ENCODE measurements at places on chromosomes 5 and 9. TPM values are rescaled to one million over a fixed set of nuclear protein-coding genes. Genes with fewer than 3 reads are reported as not detected.
A peak's percentile ranks its signal among the peaks of the same experiment; 100 is the strongest.

DNA sequence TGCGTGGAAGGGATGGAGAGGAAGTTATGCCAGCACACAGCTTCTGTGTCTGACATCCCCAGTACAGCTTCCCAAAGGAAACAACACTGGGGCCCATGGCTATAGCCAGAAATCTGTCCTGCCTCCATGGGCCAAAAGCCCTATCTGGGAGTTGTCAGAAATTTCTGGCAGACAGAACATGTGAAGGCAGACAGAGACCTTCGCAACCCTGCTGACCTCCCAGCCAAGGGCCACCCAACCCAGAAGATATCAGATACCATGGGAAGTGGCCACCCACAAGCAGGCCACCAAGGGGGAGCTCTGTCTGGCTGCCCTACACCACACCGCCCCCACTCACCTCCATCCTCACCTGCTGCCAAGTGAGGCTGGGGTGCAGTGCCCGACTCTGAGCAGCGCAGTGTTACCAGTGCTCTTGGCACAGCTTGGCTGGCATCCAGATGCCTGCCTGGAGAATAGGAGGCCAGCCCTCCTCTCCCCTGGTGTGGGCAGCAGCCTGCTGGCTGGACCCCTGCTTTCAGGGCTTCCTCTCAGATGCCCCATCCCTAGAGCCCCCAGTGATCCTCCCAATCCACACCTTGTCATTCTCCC lies 61.6 kb upstream of the NEURL1B start:
- DNase-seq: no peak
- no peaks in the 10 kb centered on the region for H3K4me1 ChIP-seq
- no peaks in the 10 kb centered on the region for H3K36me3 ChIP-seq
- H3K4me3 ChIP-seq: no peak overlapping the region

- H3K27me3 ChIP-seq: no peaks in the 10 kb centered on the region
- H3K27ac ChIP-seq: no peak overlapping the region
- H3K4me1 ChIP-seq: no peaks in the 10 kb centered on the region
- no peak overlapping the region for H3K4me3 ChIP-seq
These were observed 153.9 kb downstream of the FSTL4 start for GRCh38 chr5:133458435-133458834.

GRCh38 chr5:39302472-39302871 lies 61.8 kb downstream of the C9 start:
- DNase-seq: no peak
- H3K27me3 ChIP-seq: no peaks in the 10 kb centered on the region
- H3K27ac ChIP-seq: no peak overlapping the region
- no peak overlapping the region for H3K4me3 ChIP-seq
- no peaks in the 10 kb centered on the region for H3K36me3 ChIP-seq

DNA sequence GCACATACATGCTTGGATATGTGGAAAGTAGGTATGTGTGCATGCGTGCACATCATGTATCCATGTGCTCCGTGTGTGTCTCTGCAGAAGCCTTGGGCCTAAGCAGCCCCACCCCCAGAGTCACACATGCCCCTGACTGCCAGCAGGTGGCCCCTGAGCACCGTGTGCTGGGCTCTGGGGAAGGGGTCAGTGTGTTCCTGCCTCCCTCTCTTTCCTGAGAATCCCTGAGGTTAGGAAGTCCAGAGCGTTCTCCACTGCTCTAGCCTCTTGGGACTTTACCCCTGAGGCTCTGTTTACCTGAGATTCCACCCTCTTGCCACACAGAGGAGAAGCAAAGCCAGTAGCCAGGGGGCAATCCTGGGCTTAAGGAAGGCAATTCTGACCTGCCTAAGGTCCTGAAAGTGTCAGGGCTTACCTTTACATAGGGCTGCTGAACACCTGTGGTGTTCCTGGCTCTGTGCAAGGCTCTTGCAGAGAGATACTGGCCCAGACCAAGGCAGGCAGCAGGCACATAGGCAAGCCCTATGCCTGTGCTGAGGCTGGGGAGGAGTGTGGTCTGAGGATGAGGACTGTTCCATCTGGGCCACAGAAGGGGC lies 207.3 kb downstream of the TMEM38B start:
- H3K27me3 ChIP-seq: no peaks in the 10 kb centered on the region
- H3K27ac ChIP-seq: no peak overlapping the region
- peak; percentile 67 for DNase-seq

DNA sequence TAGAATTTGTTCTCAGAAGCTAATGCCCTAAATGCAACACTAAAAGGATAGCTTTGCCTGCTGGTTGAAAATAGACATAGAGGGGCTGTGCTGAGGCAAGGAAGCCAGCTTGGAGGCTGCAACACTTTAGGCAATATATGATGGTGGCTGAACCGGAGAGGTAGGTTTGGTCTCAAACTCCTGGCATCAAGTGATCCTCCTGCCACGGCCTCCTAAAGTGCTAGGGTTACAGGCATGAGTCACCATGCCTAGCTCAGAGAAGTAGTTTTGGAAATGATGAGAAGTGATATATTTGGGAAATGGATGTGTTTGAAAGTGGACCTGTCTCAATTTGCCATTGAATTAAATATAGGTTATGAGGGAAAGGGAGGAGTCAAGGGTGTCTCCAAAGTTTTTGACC lies 10.0 kb downstream of the DUSP1 start:
- H3K4me1 ChIP-seq: peaks cover 21% of the 10 kb centered on the region
- DNase-seq: no peak
- H3K27me3 ChIP-seq: no peaks in the 10 kb centered on the region
- no peak overlapping the region for H3K4me3 ChIP-seq
- H3K27ac ChIP-seq: no peak overlapping the region

- no peak overlapping the region for H3K27ac ChIP-seq
- H3K36me3 ChIP-seq: no peaks in the 10 kb centered on the region
- no peaks in the 10 kb centered on the region for H3K4me1 ChIP-seq
- peaks cover 15% of the 10 kb centered on the region for H3K27me3 ChIP-seq
- no peak overlapping the region for H3K4me3 ChIP-seq
- peak; percentile 57 for DNase-seq
These were observed 60.7 kb downstream of the HRH2 start for GRCh38 chr5:175718401-175719108.

- no peak for DNase-seq
- no peaks in the 10 kb centered on the region for H3K36me3 ChIP-seq
- H3K4me1 ChIP-seq: no peaks in the 10 kb centered on the region
- H3K27me3 ChIP-seq: no peaks in the 10 kb centered on the region
These were observed 12.2 kb upstream of the ISL1 start for GRCh38 chr5:51371052-51371451.

GRCh38 chr5:139392324-139392677 lies 2.6 kb upstream of the MZB1 start:
- peaks cover 20% of the 10 kb centered on the region for H3K4me1 ChIP-seq
- peak overlapping the region; percentile 98 for H3K27ac ChIP-seq
- peak overlapping the region; percentile 87 for H3K4me3 ChIP-seq

- no peaks in the 10 kb centered on the region for H3K4me1 ChIP-seq
- H3K4me3 ChIP-seq: no peak overlapping the region
- DNase-seq: no peak
- no peaks in the 10 kb centered on the region for H3K27me3 ChIP-seq
- no peaks in the 10 kb centered on the region for H3K36me3 ChIP-seq
- no peak overlapping the region for H3K27ac ChIP-seq
These were observed 7.0 kb downstream of the CENPP start for GRCh38 chr9:92332577-92333281.

DNA sequence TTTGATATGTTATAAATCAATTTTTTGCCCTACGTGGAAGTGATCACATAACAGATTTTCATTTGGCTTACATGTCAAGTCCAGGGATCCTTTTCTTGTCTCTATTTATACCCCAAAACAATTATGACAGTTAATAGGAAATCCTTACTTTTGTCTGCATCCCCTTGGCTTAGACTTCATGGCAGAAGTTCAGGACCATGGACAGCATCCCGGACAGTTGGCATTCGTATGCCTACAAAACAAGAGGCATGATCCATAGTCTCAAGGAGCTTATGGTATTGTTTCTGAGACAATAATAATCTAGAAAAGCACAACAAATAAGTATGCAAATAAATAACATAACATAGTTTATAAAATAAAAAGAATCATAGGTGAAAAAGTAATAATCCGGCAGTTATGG lies 214.3 kb upstream of the GRIA1 start:
- no peak overlapping the region for H3K27ac ChIP-seq
- H3K4me3 ChIP-seq: no peak overlapping the region
- H3K27me3 ChIP-seq: no peaks in the 10 kb centered on the region
- DNase-seq: peak; percentile 37
- H3K36me3 ChIP-seq: no peaks in the 10 kb centered on the region

DNA sequence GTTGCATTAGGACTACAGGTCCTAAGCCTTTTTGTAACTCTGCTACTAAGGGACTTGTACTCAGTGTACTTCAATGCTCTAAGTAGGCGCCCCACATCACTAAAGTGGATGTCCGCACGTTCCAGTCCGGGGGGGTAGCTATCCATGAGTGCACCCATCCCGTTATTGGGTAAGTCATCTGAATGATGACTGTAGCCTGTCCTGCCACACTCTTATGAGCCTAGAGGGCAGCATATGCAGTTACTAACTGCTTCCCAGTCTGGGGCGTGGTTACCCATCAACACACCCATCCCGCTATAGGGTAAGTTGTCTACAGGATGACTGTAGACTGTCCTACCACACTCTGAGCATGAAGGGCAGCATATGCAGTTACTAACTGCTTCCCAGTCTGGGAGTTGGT lies 1053.9 kb downstream of the PTPRD start:
- no peaks in the 10 kb centered on the region for H3K36me3 ChIP-seq
- no peak overlapping the region for H3K27ac ChIP-seq
- H3K27me3 ChIP-seq: no peaks in the 10 kb centered on the region
- H3K4me1 ChIP-seq: no peaks in the 10 kb centered on the region
- H3K4me3 ChIP-seq: no peak overlapping the region

DNA sequence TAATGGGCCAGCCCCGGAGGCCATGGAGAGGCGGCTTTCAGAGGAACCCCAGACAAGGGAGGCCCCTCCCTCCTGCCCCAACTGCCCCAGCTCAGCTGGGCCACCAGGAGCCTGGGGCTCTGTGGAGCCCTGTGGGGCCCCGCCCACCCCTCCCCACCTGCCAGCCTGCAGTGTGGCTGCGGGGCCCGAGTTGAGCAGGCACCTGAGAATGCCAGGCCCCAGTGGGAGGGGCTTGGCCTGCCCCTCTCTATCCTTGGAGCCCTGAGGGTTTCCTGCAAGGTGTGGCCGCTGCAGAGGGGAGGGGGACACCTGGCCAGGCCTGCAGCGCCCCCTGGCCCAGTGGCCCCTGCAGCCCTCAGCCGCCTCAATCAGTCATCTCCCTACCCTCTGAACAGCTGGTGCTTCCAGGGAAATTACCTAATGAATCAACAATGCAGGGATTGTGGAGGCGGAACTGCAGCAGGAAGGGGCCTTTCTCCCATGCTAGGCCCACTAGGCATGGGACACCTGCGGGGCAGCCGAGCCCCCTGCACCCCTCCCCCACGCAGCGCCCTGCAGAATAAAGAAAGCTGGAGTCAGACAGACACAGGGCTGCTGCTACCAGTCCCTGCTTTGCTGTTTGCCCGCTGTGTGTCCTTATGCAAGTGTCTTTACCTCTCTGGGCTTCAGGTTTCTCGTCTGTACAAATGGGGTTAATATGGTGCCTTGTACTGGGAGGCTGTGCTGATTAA lies 48.0 kb downstream of the LMX1B start:
- peak overlapping the region; percentile 82 for H3K27ac ChIP-seq
- H3K4me3 ChIP-seq: no peak overlapping the region
- peaks cover 22% of the 10 kb centered on the region for H3K4me1 ChIP-seq
- H3K36me3 ChIP-seq: no peaks in the 10 kb centered on the region
- H3K27me3 ChIP-seq: no peaks in the 10 kb centered on the region

DNA sequence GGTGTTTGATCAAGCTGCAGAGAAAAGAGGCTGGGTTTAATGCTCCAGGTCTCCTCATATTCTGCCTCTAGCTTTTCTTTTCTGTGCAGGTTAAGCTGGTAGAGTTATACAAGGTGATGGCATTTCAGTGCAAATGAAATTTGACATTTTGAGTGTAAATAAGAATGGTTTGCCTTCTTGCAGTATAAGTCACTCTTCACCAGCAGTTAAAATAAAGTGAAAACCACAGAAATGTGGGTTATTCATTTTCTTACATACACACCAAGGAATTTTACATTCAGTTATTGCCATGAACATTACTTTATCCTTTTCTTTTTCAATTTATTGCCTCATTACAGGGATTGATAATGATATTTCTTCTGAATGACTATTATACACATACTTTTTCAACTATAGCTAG lies 337.5 kb upstream of the PCSK5 start:
- H3K27me3 ChIP-seq: no peaks in the 10 kb centered on the region
- H3K36me3 ChIP-seq: no peaks in the 10 kb centered on the region
- DNase-seq: no peak

GRCh38 chr5:165996201-165996875 lies 2295.1 kb upstream of the WWC1 start:
- no peak overlapping the region for H3K27ac ChIP-seq
- no peak overlapping the region for H3K4me3 ChIP-seq
- H3K27me3 ChIP-seq: no peaks in the 10 kb centered on the region
- DNase-seq: no peak
- H3K36me3 ChIP-seq: no peaks in the 10 kb centered on the region
- no peaks in the 10 kb centered on the region for H3K4me1 ChIP-seq

- no peak overlapping the region for H3K27ac ChIP-seq
These were observed 7.0 kb upstream of the GDNF start for GRCh38 chr5:37846786-37847310.

GRCh38 chr5:153717287-153717686 lies 226.8 kb downstream of the GRIA1 start:
- 0 out of 2 replicates have a peak, but pooled peaks cover 3% of the 10 kb centered on the region for H3K27me3 ChIP-seq
- H3K4me3 ChIP-seq: no peak overlapping the region
- H3K36me3 ChIP-seq: no peaks in the 10 kb centered on the region

- no peak overlapping the region for H3K27ac ChIP-seq
- no peak for DNase-seq
- H3K36me3 ChIP-seq: no peaks in the 10 kb centered on the region
- no peaks in the 10 kb centered on the region for H3K27me3 ChIP-seq
- H3K4me1 ChIP-seq: no peaks in the 10 kb centered on the region
These were observed 766.4 kb downstream of the PRELID2 start for GRCh38 chr5:145068721-145069120.

GRCh38 chr5:147906326-147907095 lies at the start of gene C5orf46:
Gene C5orf46, minus strand, starts transcription at chr5:147906538. Its CDS starts 37 bp downstream, at chr5:147906501.
- H3K4me3 ChIP-seq: peak within 1 kb of the TSS; percentile 68
- H3K27me3 ChIP-seq: no peaks in the 10 kb centered on the region
- H3K4me1 ChIP-seq: peaks cover 52% of the 10 kb centered on the region
- peak; percentile 96 for DNase-seq
- peak within 1 kb of the TSS; percentile 94 for H3K27ac ChIP-seq

DNA sequence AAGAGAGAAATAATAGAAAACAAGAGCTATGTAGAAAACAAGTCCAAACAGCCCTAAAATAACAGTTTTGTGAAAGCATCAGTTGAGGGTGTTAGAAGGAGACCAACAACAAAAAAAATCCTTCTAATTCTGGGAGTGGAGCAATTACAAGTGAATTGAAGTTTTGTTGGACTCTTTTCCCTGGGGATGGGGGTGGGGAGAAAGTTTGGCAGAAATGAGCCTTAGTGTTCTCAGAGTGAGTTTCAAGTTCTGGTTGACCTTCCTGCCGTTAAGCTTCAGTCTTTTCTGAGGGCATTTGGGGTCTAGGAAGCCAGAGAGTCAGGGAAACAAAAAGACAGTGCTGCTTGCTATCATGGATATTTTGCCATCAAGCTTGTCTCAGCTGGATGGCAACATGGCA lies 106.3 kb upstream of the TRIM32 start:
- H3K4me3 ChIP-seq: no peak overlapping the region
- no peaks in the 10 kb centered on the region for H3K4me1 ChIP-seq
- no peaks in the 10 kb centered on the region for H3K36me3 ChIP-seq
- no peaks in the 10 kb centered on the region for H3K27me3 ChIP-seq
- no peak for DNase-seq
- H3K27ac ChIP-seq: no peak overlapping the region

SLC26A2 gene
- 10.8 TPM for total RNA-seq

GRK6 gene
- 88.8 TPM for total RNA-seq

INSL4 gene
- not detected for total RNA-seq

TMEM141 gene
- total RNA-seq: 94.6 TPM

NRG2 gene
- 1.8 TPM for total RNA-seq

RASGEF1C gene
- 0.29 TPM for total RNA-seq

KCNV2 gene
- not detected for total RNA-seq

All from PC-3 (cell line).